ENCODE measurements at places on chromosomes 16 and 17.

DNA sequence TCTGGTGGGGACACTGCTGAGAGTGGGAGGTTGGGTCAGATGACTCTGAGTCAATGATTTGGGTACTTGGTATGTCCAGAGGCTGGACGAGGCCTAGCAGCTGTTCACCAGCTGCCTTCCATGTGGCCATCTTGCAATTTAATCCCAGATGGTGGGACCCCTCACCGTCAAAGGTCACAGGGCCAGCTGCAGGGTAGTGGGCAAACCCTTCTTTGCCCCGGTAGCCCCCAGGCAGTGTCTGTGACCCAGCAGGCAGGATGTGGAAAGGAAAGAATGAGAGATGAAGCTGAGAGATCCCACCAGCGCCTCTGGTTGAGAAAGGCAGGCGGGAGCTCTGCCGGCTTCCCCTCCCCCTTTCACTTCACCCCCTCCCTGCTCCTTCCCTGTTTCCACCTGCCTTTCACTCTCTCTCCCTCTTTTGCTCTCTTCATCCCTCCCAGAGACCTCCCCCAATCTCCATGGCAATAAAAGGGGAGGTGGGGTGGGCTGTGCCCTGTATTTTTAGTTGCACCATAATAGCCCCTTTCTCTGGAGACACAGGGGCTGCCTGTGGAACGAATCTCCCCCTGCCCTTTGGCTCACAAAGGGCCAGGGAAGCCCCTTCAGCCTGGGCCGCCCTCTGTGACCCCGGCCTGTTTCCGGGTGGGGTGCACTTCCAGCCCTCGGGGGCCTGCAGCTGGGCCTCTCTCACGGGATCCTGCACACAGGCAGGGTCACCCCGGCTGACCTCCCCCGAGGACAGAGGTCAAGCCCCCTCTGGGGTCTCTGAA lies 20.2 kb downstream of the CDK5RAP3 start:
- peak; percentile 69 for DNase-seq

- DNase-seq = no peak
These were observed 91.8 kb downstream of the KCNJ12 start for GRCh38 chr17:21467739-21468490.

GRCh38 chr17:7705269-7706255 lies 560 bp downstream of the EFNB3 start:
- DNase-seq = peak; percentile 32

- no peak for DNase-seq
These were observed 14.1 kb downstream of the RAD51C start for GRCh38 chr17:58706351-58707140.

- DNase-seq = no peak
These were observed 20.6 kb downstream of the SLC38A10 start for GRCh38 chr17:81274471-81274855.

DNA sequence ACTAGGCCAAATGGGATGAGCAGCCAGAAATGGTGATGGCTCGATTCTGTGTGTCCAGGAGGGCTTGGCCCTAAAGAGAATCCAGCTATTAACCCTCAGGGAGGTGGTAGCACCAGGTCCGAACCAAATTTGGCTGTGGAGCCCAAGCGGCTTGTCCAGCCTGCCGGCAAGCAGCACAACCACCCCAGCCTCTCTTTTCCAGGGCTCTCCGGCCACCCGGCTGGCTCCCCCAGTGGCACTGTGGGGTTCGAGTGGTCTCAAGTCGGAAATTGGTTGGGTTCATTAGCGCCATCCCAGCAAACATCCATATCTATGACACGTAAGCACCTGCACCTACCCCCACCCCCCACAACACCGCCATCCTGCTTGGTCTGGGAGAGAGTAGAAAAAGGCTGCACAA lies 35.4 kb downstream of the PLCD3 start:
- no peak for DNase-seq

GRCh38 chr16:81237282-81237681 lies 1.2 kb upstream of the BCO1 start:
- DNase-seq = no peak

- no peak for DNase-seq
These were observed 8.5 kb downstream of the KCTD5 start for GRCh38 chr16:2690852-2691251.

DNA sequence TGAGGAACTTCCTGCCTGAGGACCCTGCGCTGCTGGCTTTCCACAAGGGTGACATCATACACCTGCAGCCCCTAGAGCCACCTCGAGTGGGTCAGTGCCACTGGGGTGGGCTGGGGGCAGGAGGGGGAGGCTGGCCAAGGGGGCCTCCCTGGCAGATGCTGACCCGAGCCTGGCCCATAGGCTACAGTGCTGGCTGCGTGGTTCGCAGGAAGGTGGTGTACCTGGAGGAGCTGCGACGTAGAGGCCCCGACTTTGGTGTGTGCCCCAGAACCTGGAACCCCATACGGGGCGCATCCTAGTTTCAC lies 26.7 kb upstream of the ALKBH5 start:
- DNase-seq = no peak

DNA sequence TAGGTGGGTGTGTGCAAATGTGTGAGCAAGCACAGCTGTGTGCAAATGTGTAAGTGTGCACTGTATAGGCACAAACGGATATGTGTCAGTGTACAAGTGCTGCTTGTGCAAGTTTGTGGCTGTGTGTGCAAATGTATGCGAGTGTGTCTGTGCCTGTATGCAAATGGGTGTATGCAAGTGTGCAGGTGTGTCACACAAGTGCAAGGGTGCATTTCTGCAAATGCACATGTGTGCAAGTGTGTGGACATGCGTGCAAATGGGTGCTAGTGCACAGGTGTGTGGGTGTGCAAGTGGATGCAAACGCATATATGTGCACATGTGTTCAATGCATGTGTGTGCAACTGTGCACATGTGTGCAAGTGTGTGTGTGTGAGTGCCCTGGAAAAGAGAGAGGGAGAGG lies 76.5 kb upstream of the TNRC6C start:
- DNase-seq = no peak

GRCh38 chr17:47251421-47251940 lies 2.1 kb upstream of the ITGB3 start:
- no peak for DNase-seq

DNA sequence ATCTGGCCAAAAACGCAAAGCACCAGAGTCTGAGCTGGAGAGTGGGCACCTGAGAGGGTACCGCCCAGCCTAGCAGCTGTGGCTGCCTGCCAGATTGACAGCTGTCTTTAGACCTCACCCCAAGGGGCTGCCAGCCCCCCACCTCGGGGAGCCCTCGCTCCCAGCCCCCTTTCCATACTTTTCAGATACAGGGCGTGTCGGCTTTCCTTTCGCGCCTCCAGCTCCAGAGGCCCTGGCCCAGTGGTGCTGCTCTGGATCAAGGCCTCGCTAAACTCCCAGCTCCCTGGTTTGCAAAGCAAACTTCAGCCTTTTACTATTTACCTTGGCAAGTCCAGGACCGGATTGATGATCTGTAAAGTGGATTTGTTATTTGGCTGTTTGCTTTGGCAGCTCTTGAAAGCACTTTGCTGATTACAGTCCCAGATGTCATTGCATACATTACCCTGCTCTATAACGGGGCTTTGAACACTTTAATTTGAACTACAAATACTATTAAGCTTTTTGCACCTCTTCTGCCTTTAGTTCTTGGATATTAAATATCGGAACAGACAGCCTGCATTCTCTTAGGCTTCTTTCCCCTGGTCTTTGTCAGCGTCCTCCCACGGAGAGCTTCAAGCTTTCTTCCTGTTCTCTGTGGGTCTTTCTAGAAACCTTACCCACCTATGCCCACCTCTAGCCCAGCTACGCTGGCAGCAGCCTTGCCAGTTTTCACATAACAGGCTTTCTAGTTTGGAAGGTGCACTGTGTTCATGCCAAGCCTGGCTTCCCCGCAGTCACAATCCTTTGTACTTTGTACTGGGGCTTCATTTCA lies 63.6 kb upstream of the TBX2 start:
- peak; percentile 78 for DNase-seq

GRCh38 chr17:5260542-5260941 lies 21.5 kb upstream of the RABEP1 start:
- no peak for DNase-seq

GRCh38 chr17:58281511-58282011 lies 826 bp upstream of the MPO start:
- DNase-seq = no peak

GRCh38 chr17:45425984-45426413 lies 6.7 kb downstream of the ARHGAP27 start:
- DNase-seq = no peak

DNA sequence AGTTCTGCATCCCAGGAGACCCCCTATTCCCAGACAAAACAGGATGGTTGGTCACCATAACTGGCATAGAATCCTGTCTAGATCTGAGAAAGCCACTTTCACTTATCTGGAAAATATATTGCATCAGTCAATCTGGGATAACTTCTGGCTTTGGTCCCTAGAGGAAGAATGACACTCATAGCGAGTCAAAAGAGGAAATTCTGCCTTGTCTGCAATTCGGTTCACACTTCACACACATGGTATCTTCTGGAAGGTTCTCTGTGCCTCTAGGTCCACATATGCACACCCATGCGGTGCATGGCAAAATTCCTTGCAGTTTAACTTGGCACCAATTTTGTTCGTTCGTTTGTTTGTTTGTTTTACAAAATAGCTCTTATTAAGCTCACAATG lies 49.2 kb upstream of the WSCD1 start:
- no peak for DNase-seq

DNA sequence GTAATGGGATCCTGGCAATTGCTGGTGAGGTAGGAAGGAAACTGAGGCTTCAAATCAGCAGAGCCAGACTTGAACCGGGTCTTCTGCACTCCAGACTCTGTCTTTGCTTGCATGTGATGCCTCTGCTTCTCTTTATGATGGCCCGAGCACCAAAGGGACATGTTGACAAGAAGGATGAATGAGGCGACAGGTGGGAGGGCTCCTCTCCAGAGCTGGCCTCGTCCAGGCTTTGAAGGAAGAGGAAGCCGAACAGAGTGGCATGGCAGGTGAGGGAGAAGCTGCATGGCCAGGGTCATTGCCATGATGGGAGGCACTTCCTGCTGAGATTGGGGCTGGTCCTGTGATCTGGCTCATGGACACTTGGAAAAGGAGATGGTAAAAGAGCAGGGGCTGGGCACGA lies 40.8 kb downstream of the AKAP1 start:
- DNase-seq = no peak

DNA sequence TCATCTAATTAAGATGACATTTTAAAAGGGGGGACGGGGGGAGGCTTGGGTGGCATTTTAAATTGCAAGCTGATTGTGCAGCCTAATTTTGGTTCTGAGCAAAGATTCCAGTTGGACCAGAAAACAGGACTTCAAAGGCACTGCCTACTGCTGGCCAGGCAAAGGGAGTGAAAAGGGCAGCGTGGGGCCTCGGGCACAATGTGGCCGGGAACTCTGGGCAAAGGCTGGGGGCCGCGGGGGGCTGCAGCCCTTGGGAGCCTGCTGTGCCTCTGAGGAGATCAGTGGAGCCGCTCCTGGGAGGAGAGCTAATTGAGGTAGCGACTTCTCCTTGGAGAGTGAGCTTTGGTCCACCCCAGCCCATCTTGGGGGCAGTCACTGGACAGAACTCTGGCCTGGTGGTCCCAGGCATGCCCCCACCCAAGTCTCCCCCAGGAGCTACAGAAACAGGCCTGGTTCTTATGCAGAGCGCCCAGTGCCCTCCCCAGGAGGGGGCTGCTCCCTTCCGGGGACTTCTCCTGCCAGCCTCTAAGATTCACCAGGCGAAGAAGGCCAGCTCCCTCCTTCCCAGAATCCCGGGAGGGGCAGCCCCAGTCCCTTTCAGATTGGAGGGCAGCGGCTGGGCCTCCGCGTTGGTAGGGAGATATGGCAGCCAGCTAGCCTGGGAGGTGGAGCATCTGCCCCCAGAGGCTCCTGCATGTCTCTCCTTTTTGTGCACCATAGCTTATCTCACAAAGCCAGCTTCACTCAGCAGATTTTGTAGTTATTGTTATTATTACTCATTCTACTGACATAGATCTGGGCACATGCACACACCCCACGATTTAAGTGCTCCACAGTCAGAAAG lies 115.6 kb downstream of the GNAO1 start:
- DNase-seq = no peak

Measured in NCI-H146 (cell line).